ENCODE measurements at places on chromosomes 3 and 15.

- DNase-seq, result no peak
These were observed 12.8 kb upstream of the CSRNP1 start for GRCh38 chr3:39166134-39166710.

- DNase-seq, result no peak
These were observed 25.9 kb upstream of the SRPRB start for GRCh38 chr3:133779626-133780203.

DNA sequence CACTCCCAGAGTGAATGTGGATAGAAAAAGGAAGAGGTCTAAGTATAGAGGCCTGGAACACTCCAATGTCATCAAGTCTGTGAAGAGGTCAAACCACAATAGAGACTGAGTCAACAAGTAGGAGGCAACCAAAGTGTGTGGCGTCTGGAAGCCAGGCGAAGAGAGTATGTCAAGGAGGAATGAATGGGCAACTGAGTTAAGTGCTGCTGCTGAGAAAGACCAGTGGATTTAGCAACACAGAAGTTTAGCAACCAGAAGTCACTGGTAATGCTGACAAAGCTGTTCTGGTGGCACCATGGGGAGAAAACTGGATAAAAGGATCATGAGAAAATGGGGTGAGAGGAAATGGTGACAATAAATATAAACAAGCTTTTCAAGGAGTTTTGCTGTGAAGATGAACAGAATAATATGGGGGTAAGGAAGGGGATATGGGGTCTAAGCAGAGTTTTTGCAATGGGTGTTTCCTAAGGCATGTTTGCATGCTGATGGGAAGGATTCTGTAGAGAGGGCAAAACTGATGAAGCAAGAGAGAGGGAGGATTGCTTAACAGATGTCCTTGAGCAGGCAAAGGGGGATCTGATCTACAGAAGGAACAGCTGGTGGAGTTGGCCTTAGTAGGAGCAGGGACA lies 38.4 kb downstream of the PCOLCE2 start:
- peak; percentile 49 for DNase-seq

GRCh38 chr3:138846262-138846791 lies 11.6 kb upstream of the PIK3CB start:
- no peak for DNase-seq

- DNase-seq, result no peak
These were observed 561.6 kb downstream of the ZBBX start for GRCh38 chr3:166818464-166818863.

DNA sequence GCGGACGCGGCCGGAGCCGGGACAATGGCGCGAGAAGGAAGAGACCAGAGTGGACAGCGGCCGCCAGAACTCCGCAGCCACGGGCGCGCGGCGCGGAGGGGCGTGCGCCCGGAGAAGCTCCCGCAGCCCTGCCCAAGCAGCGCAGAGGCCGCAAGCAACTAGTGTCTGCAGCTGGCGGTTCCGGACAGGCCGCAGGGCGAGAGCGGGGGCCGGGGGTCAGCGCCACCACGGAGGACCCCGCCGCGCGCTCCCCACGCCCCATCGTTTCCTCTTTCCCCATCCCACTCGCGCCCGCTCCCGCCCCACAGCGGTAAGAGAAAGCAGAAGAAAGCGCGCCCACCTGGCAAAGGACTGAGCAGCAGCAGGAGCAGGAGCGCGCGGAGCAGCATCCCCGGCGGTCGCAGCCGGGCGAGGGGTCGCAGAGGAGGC lies 440 bp downstream of the PRTG start:
- DNase-seq, result peak; percentile 40

Data from activated CD4-positive, alpha-beta T cell treated with anti-CD3 and anti-CD28 coated beads for 36 hours (primary cell).